ENCODE measurements at places on chromosomes 16 and 17.

- DNase-seq, result no peak
Measured at GRCh38 chr17:45663772-45664171, 120.3 kb upstream of the CRHR1 start.

GRCh38 chr17:38872027-38872511 lies 2.2 kb downstream of the LASP1 start:
- DNase-seq, result no peak

DNA sequence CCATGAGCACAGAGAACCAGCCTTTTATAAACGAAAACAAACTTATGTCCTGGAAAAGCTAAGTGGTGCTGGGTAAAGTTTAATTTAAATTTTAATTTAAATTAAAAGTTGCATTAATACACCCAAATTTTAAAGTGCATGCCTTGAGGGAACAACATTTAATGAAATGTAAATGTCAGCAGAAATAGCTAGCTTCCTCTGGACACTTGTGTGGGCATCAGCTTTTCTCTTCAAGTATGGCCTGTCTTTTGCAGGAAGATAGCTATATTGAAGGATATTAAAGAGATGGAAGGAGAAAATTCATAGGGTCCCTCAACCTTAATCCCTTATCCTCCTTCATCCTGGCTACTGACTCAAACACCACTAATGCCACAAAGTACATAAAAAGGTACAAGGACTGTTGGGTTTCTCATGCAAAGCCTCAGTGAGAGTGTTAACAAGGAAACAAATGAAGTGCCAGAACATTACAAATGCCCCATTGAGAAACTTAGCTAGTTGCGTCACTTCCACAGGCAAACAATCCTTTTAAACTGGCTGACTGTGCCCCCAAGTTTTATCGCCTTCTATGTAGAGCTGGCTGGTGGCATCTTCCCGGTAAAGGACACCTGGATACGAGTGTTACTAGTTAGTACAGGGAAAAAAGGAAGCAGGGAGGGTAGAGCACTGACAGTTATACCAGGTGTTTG lies 14.1 kb downstream of the PHF12 start:
- DNase-seq, result no peak

- no peak for DNase-seq
Measured at GRCh38 chr16:14280541-14280940, 209.4 kb downstream of the MRTFB start.

DNA sequence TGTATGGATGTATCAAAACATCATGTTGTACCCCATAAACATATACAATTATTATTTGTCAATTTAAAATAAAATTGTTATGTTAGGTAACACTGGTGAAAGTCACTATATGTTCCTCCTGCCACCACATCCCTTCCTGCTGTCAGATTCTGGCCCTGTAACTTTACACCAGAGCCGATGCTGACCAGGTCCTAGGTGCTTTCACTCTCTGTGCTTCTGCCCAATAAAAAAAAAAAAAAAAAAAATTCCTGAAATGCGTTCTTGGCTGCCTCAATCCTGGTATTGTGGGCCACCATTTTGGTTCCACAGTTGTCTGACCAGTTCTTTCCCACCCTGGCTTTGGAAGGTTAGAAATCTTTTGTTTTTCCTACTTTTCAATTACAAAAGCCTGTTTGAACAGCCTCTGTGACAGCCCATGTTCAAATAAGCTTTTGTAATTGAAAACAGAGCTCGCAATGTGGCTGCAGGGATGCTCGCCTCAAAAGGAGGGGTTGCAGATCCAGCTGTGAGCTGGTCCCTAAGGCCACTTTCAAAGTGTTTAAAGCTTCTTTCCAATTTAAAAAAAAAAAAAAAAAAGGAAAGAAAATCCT lies 831.0 kb upstream of the EEF2KMT start:
- no peak for DNase-seq

DNA sequence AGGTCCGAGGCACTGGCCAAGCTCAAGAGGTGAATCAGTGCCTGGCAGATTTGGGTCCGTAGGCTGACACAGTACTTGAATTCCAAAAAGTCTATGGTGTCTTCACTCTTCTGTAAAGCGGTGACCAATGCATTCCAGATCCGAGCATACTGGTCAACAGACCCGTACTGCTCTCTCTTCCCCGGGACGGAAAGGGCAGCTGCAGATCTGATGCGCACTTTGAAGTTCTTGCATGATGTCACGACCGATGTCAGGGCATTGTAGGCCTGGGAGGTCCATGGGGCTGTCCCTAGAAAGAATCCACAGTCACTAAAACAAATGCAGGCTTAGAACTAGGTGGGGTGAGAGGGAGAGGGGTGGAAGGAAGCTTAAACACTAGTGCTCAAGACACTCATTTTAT lies 34.9 kb downstream of the HEATR6 start:
- DNase-seq, result no peak
